Activated T-helper 1 cell treated with Interleukin-2 at 50 U/mL for 16 hours (primary cell): ENCODE measurements at places on chromosomes 4 and X.

DNA sequence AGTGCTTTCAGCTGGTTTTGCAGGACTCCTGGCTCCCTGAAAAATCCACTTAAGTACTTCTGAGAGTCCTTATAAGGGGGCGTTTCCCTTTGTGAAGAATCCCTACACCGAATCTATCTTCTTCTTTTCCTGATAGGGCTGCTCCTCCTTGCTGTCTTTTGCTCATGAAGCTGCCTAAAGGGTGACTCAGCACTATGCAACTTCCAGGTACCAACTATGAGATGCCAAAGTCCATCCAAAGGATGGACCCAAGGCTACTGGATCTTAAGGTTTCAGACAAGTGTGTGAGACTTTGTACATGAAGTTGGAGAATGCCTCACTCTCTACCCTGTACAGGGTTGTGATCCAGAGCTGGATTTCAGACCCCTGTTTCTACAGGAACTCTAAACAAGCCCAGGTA lies 485.0 kb upstream of the FAT1 start:
- DNase-seq = no peak

DNA sequence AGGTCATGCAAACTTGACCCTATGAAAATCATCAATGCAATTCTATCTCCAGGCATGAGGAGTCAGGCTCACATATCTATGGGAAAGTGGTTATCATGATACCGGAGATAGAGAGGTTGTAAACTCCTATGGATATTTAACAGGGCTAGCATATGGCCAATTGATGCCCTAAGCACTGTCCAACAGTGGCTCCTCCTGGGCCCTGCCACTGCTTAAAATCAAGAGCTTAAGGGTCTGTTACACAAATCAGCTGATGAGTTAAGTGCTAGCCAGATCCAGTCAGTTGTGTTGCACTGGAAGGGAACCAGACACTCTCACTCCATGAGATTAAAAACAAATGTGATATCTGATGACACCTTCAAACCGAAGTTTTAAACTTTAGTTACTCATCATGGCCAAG lies 337.6 kb downstream of the STIM2 start:
- DNase-seq = no peak

- no peak for DNase-seq
Measured at GRCh38 chr4:61485056-61485455, 284.9 kb downstream of the ADGRL3 start.

GRCh38 chr4:74873545-74874301 lies 59.2 kb upstream of the PARM1 start:
- DNase-seq = no peak

DNA sequence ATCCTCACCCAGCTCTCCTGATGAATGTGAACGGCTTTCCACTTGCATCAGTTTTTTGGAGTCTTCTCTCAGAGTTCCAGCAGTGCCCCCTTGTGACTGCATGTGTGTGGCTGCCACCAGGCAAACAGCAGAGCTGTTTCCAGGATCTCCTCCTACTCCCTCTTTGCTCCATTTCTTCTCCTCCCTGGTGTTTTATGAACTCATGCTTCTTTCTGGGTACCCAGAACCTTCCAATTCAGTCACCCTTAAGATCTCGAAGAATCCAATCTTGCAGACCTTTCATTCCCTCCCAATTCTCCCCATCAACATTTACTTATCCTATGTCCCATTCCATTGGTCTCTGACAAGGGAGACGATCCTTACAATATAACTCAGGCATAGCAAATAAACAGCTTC lies 6.8 kb upstream of the TCEANC start:
- no peak for DNase-seq

DNA sequence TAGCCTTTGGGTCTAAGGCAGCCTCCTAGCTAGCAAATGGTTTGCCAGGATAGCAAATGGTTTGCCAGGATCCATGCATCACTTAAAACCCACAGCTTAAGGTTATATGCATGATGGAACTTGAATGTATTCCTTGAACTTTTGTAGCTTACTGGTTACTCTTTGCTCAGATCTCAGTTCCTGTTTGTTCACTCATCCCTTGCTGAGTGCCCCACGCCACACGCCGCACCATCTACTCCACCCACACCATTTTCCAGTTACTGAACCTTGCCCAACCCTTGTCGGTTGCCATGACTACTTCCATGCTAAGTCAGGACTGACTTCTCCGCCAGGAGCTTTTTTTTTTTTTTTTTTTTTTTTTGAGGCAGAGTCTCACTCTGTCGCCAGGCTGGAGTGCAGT lies 29.5 kb upstream of the XIAP start:
- DNase-seq = no peak

GRCh38 chrX:150050387-150050786 lies 112.1 kb upstream of the EOLA2 start:
- no peak for DNase-seq

GRCh38 chr4:15034071-15034764 lies 31.9 kb downstream of the CPEB2 start:
- DNase-seq = no peak

- no peak for DNase-seq
Measured at GRCh38 chr4:144666539-144667175, 20.7 kb downstream of the HHIP start.

- no peak for DNase-seq
Measured at GRCh38 chr4:92483341-92483740, 179.6 kb downstream of the GRID2 start.

DNA sequence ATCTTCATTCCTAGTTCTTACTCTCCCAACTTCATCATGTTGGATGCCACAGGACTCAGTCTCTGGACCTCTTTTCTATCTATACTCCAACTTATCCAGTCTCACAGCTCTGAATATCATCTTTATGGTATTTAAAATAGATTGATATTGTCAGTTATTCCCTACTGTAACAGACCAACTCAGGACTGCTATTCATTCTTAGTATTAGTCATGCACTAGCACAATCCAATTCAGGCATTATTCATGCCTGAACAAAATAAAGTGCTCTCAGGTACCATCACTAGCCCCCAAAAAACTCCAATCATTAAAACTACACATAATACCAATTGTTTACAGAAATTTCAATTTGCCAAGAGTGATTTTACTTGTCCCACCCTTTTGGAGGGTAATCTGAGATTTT lies 37.7 kb downstream of the FRYL start:
- DNase-seq = no peak

- DNase-seq = no peak
Measured at GRCh38 chrX:152025656-152026440, 51.4 kb upstream of the GABRE start.

DNA sequence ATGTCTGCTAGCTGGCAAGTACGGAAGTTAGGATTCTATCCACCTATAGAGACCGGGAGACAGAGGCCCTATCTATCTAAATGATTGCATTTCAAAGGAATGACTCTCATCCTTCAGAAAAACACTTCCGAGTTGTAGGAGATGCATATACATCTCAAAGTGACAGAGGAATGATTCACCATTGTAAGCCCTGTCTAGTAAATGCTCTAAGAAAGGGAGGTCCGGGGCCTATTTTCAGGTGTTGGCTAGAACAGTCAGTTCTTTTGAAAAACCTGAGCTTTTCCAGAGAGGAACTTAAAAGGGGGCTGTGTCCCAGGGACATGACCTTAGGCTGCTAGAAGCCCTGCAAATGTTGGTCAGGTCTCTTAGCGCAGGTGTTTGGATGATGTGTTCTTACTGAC lies 262.9 kb upstream of the IL1RAPL1 start:
- DNase-seq = no peak

GRCh38 chr4:21986307-21986706 lies 37.7 kb upstream of the KCNIP4 start:
- no peak for DNase-seq

- no peak for DNase-seq
Measured at GRCh38 chr4:100060765-100061416, 110.8 kb upstream of the H2AZ1 start.

DNA sequence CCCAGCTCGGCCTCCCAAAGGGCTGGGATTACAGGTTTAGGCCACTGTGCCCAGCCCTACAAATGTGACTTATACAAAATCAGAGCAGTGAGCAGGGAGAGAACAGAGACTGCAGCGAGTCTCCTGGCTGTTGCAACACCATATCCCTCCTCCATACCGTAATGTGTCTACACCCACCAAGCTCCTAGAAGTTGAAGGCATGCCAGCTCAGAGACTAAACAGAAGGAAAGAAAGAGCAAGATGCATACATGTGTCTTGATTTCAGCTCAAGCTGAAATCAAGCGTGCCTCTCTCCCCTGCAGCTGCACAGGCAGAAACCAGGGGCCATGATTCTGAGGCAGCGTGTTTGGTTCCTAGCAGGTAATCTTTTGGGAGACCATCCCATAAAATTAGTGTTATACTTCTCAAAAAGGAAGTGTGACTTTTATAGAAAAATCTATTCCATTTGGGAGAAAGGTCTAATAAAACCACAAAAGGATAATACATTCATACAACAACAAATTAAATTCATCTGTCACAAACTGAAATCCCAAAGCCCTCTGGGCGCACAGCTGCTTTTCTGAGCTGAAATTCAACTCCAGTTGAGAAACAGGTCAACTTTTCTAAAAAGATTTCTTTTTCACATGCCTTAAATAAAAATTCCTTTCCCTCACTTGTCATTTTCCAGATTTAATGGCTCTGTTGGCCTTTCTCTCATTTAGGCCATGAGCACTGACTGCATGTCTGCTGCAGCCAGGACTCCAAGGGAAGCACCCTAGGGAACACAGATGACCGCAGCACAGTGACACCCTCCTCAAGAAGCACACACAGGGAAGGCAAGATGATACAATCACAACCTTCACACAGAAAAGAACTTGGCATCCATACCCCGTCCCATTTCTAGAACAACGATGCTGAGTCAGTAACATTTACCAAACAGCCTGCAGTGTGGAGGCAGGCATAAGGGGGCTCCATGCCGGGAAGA lies 34.4 kb downstream of the AFAP1 start:
- no peak for DNase-seq

- DNase-seq = no peak
Measured at GRCh38 chr4:7066493-7066892, 1.4 kb downstream of the GRPEL1 start.

GRCh38 chrX:76971393-76972376 lies 475.5 kb upstream of the FGF16 start:
- no peak for DNase-seq

GRCh38 chr4:67546004-67546356 lies 677 bp upstream of the CENPC start:
- DNase-seq = no peak

DNA sequence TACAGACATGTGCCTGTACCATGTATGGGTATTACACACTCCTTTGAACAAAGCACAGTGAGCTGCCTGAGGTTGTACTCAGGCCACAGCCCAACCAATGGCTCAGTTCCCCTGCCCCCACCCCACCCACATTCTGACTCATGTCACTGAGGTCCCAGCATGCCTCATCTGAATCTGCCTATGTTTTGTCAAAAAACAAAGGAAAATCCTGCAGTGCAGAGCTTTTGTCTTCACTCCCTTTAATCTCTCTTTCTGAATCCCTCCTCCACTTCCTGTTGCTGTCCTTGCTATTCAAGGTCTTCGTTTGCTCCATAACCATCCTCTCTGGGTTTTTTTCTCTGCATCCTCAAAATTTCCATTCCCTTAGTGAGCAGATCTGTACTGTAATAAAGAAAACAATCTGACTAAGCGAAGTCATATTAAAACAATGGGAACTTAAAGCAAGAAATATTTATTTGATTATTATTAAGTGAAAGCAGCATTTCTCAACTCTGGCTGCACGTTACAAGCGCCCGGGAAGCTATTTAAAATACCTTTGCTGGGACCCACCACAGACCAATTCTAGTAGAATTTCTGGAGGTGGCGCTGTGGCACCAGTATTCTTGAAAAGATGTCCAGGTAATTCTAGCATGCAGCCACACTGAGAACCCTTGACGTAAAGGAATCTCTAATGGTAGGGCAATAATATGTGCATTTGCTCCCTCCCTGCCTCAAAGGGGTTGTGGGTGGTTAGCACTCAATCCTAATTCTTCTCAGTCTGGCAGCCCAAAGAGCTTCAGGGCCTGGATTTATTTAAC lies 8.7 kb downstream of the GUCY2F start:
- DNase-seq = no peak

DNA sequence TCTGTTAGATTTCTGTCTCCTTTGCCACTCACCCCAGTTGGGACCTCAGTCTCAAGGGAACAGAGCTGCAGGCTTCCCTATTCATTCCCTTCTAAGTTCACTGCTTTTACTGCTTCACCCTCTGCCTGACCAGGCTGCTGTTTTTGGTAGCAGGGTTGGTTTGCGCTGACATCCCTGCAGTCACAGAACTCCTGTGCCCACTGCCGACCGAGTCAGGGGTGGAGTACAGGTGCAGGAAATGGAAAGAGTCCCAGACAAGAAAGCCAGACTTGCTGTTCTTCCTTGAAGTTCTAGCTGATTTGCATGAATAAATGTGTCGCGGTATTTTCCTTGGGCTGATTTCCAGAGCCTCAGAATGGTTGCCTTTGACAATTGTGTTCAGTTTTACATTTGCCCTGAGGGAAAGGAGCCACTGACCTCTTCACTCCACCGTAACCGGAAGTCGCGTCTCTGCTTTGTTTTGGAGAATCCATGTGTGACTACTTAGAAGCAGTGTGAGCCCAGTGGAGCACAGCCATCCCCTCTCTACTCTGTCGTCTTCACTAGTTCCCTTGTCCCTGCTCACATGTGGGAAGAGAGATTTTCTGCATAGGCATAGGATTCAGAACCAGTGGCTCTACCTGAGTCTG lies 84.8 kb downstream of the TNIP2 start:
- no peak for DNase-seq

DNA sequence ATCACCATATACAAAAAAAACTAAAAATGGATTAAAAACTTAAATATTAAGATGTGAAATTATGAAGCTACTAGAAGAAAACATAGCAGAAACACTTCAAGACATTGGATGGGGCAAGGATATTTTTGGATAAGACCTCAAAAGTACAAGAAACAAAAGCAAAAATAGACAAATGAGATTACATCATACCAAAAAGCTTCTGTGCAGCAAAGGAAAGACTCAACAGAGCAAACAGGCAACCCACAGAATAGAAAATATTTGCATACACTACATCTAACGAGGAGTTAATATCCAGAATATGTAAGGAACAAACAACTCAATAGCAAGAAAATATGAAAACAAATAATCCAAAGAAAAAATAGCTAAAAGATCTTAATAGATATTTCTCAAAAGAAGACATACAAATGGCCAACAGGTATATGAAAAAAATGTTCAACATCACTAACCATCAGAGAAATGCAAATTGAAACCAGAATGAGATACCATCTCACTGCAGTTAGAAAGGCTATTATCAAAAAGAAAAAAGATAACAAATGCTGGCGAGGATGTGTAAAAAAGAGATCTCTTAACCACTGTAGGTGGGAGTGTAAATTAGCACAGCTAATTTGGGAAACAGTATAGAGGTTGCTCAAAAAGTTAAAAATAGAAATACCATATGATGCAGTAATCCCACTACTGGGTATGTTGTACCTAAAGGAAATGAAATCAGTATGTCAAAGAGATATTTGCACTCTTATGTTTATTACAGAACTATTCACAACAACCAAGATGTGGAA lies 17.8 kb upstream of the LRCH2 start:
- no peak for DNase-seq

GRCh38 chr4:19300213-19300612 lies 951.5 kb upstream of the SLIT2 start:
- DNase-seq = no peak

GRCh38 chr4:110544594-110544993 lies 68.6 kb downstream of the ENPEP start:
- DNase-seq = no peak

GRCh38 chr4:15864651-15865566 lies 73.6 kb downstream of the FGFBP1 start:
- no peak for DNase-seq

GRCh38 chr4:26217961-26218676 lies 102.7 kb upstream of the RBPJ start:
- DNase-seq = no peak
